ENCODE measurements at places on chromosomes 1 and 21.

DNA sequence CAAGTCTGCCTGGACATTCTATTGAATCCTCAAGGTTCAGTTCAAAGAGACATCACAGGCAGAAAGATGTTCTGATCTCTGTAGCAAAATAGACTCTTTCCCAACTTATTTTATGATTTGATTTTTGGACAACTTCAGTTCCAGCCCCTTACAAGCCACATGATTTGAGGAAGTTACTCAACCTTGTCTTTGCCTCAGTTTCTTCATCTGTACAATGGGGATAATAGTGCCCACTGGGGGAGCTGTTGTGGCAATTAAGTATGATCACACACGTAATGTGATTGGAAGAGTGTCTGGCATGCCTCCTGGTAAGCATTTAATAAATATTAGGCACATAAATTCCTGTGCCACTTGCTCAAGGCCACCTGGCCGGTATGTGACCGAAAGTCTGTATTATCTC, 130.6 kb downstream of the DAB1 start:
- DNase-seq = no peak

DNA sequence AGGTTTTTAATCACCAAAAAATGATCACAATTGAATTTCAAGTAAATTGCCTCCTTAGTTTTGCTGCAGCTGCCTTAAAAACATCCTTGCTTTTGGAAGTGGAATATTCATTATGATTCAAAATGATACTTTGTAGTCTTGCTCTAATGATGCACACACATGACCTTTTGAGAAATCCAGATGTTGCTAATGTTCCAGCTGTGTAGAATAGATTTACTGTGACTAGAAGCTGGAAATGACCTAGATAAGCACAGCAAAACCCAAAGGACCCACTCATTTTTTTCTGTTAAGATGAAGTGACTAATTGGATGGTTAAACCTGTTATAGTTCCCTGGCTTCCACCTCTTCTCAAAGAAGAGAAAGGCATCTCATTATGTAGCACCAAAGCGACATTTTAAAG, 64.6 kb upstream of the RALGPS2 start:
- no peak for DNase-seq

GRCh38 chr1:234758851-234759250, 148.9 kb upstream of the IRF2BP2 start:
- DNase-seq = no peak

GRCh38 chr1:66434096-66434495, 99.9 kb upstream of the SGIP1 start:
- DNase-seq = no peak
